COLO829 (cell line): ENCODE measurements at places on chromosomes 1 and 21.
A peak's percentile ranks its signal among the peaks of the same experiment; 100 is the strongest.

DNA sequence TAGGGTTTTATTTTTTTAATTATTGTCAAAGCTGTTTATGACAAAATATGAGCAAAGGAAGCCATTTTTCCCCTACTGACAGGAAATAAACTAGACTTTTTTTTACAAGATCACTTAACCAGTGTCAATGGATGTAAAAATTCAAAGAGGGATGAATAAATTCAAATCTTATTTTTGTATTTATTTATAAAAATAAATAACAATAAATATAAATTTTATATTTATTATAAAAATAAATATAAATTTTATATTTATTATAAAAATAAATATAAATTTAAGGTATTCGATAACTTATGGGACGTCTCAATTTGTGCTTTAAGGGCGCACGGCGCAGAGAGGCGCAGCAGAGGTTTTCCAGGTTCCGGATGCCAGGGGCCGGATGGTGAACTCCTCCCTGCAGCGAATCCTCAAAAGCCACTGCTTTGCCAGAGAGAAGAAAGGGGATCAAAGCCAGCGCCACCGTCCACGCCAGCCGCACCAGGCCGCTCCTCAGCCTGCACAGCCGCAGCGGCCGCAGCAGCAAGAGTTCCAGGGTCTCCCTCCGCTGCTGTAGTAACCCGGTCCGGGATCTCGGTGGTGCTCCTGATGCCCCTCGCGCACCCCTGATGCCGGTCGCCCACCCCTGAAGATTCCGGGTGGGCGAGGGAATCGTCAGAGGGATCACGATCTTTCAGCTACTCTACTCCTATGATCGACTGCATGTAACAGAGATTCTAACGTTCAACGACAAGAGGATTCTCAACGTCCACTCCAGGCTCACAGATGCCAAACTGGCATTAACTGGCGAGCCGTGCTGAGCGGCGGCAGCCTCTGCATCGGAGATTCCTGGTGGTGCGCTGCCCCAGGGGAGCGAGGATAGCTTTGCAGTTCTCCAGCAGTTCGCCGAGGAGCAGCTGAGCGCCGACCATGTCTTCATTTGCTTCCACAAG lies 28.5 kb upstream of the RLF start:
- DNase-seq = no peak

DNA sequence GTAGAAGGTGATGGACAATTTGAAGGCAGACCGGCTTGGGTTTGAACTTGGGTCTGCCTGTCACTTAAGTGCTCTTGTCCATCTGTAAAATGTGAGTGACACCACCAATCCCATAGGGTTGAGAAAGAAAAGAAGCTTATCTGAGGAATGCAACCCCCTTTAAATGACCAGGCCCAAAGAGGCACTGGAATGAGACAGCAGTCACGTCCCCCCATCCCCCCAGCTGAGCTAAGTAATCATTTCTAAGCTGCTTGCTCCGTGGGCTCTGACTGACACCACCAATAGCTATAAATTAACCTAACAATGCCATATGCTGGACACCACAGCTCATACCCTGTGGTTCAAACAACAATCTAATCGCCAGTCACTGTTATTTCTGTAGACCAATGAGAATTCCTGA lies 15.1 kb downstream of the LCA5L start:
- no peak for DNase-seq

DNA sequence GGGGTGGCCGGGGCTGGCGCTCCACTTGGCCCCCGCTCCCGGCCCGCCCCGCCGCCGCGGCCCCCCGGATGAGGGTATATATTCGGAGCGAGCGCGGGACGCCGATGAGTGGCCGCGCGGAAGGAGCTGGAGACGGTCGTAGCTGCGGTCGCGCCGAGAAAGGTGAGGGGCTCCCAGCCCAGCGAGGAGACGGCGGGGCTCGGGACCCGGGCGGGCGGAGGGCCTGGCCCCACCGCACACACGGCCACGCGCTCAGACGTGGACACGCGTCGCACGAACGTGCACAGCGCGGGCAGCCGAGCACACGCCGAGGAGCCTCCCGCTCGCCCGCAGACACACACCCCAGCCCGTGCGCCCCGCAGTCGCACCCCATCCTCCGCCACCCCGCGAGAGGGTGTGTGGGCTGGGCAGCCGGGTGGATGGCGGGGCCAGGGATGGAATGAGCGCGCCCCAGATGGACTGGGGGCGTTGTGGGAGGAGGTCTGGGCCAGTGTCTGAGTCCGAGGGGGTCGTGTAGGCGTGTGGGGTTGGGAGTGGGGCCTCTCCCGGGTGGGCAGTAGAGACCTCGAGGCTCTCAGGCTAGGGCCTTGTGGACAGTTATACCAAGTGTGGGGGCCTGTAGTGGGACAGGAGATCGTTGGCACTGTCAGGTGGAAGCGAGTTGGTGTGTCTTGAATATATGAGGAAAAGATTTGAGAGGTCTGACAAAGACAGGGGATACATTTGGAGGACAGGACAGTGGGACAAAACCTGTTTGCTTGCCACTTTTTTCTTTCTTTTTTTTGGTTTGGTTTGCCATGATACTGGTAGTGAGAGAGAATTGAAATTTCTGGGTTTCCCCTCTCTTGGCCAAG lies at the start of gene UAP1:
TSS of gene UAP1 (plus strand) at position 107 of the 854 bp plus-strand sequence. CDS start 4,347 bp downstream, outside the sequence.
- no peak for DNase-seq

GRCh38 chr1:7385471-7386225 lies 385.4 kb upstream of the VAMP3 start:
- no peak for DNase-seq

- DNase-seq = peak; percentile 94
Observed at GRCh38 chr1:110963691-110964454, at the start of gene LRIF1. Gene LRIF1 (minus strand): TSS chr1:110963922. CDS start chr1:110963688, 234 bp downstream.

DNA sequence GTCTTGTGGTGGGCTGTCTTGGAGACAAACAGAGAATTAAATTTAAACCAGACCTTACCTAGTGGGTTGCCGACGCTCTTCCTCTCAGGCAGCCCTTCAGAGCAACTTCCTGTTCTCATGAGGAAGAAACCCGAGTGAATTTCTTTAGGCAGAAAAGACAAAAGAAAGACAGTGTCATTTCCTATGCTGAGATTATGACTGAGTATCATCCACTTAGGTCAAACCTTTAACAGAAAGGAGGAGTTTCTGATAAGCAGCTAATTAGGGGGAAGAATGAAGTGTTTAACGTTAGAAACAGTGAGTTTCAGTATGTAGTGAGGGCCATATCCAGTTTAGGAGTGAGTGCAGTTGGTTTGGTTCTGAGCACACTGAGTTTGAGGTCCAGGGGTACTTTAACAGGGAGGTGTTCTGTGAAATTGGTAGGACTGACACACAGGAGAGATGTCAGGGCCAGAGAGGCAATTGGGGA lies 38.7 kb downstream of the FASLG start:
- DNase-seq = no peak

- no peak for DNase-seq
Observed at GRCh38 chr1:187961895-187962294, 1133.1 kb downstream of the PLA2G4A start.

DNA sequence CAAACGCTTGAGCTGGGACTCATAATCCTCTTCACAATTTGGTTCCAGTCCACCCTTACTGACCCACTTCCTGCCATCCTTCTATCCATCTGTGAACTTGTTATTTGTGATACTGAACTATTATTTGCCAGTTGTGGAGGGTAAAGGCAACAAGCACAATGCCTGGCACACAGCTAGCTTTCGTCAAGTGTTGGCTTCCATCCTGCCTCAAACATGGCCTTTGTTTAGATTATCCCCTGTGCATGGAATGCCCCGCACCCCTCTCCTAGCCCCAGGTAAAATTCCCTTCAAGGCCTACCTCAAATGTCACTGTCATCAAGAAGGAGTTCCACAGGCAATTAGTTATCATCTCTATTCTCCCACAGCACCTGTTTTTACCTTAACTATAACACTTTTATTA lies 11.4 kb upstream of the CDCA8 start:
- DNase-seq = no peak

DNA sequence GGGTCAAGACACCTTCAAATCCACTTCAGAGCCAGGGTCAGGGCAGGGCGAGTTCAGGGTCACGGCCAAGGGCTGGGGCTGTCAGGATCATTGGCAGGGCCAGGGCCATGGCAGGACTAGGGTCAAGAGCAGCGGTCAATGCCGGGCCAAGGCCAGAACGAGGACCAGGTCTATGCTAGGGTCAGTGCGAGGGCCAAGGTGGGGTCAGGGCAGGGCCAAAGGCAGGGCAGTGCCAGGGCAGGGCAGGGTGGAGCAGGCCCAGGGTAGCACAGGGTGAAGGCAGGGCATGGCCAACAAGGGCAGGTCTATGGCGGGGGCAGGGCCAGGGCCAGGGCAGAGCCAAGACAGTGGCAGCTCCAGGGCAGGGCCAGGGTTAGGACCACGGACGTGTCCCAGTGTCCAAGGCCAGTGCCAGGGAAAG lies 154.0 kb downstream of the LIPI start:
- DNase-seq = no peak

GRCh38 chr1:96256130-96256790 lies 465.3 kb upstream of the PTBP2 start:
- no peak for DNase-seq

DNA sequence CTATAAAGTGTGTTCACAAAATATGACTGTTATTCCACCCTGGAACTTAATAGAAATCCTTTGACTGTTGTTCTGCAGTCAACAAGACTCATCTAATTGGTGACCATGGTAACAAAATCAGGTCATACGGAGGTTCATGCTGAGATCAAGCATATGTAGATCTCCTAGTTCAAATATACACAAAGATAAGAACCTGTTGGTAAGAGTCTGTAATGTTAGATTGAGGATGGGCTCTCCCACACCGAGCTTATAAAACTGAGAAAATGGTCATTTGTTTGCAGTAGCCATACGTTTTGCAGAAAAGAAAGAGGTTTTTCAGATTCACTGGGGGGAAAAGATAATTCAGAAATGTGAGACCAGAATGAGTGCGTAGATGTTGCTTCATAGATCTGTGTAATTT lies 468.1 kb downstream of the RPS6KC1 start:
- DNase-seq = no peak

- no peak for DNase-seq
Observed at GRCh38 chr1:212256369-212256768, 28.8 kb upstream of the PPP2R5A start.

GRCh38 chr1:150182247-150182646 lies 32.5 kb downstream of the PLEKHO1 start:
- DNase-seq = peak; percentile 79

- DNase-seq = peak; percentile 79
Observed at GRCh38 chr21:37207441-37208009, 59.6 kb downstream of the VPS26C start.

GRCh38 chr1:85605484-85606413 lies 25.2 kb downstream of the CCN1 start:
- DNase-seq = no peak

DNA sequence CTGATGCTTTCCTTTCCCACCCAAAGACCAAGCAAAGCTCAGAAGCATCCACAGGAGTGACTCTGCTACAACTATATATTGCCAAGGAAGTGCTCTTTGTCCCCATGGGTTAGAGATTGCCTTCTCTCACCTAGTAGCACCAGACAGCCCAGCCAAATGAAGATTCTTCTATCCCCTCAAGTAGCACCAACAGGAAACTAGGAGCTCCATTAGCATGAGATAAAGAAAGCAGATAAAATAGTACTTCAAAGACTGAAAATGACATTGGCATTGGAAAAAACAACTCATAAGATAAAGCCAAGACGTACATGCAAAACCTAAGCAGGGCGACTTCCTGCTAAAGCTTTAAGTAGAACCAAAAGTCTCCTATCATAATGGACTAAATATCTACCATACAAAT lies 871.5 kb downstream of the AMY1C start:
- no peak for DNase-seq

DNA sequence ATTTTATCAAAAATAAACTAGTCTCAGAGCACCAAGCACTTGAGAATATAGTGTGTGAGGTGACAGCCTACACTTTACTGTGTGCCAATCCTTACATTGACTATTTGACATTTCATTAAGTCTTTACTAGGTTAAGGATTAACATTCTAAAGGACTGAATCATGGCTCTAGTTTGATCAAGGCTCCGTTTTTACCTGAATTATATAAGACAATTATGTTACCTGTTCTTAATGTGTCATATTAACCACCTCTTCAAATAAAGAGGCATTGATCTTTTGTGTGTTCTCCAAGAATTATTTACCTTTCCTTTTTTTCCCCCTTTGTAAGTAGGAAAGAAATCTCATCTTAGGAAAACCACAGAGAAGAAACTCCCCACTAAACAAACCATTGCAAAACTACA lies 189.7 kb downstream of the HS2ST1 start:
- DNase-seq = no peak

GRCh38 chr21:36034211-36034913 lies 26.0 kb downstream of the SETD4 start:
- DNase-seq = no peak

- no peak for DNase-seq
Observed at GRCh38 chr1:198445872-198446271, 94.6 kb downstream of the ATP6V1G3 start.

- no peak for DNase-seq
Observed at GRCh38 chr1:15160626-15161025, 7.1 kb downstream of the TMEM51 start.

DNA sequence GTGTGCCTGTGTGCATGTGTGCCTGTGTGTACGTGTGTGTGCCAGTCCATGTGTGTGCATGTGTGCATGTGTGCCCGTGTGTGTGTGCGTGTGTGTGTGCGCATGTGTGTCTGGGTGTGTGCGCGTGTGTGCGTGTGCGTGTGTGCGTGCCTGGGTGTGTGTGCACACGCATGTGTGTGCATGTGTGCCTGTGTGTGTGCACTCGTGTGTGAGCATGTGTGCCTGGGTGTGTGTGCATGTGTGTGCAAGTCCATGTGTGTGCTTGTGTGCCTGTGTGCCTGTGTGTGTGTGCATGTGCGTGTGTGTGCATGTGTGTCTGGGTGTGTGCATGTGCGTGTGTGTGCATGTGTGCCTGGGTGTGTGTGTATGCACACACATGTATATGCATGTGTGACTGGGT lies 28.7 kb upstream of the COL6A2 start:
- no peak for DNase-seq

GRCh38 chr1:40425198-40425597 lies 25.1 kb upstream of the ZFP69B start:
- no peak for DNase-seq

DNA sequence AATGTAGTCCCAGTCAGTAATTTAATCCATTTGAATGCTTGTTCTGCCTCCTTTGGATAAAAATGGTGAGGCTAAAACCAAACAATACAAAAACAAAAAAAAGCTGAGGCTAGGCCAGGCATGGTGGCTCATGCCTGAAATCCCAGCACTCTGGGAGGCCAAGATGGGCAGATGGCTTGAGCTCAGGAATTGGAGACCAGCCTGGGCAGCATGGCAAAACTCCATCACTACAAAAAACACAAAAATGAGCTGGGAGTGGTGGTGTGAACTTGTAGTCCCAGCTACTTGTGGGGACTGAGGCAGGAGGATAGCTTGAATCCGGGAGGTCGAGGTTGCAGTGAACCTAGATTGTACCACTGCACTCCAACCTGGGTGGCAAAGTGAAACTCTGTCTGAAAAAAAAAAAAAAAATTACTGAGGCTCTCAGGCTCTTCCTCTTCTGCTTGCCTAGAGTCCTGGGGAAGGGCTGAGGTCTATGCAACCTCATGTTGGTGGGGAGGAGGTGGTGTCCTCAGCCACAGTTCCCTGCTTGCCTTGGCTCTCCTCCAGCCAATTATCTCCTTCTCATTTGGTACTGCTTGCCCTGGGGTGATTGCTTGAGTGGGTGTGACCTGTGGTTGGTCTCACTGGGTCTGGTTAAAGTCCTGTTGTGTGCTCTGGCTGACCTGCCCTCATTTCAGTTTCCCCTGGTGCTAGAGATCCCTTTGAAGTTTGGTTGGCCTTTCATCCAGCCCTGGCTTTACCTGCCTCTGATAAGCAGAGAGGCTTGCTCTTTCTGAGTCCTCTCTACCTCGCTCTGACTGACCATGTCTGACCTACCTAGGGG lies 20.9 kb downstream of the S1PR1 start:
- no peak for DNase-seq
